ENCODE measurements at places on chromosomes 1 and 21. TPM values are rescaled to one million over a fixed set of nuclear protein-coding genes. Genes with fewer than 3 reads are reported as not detected.

GRCh38 chr21:45558044-45558721 lies 15.9 kb upstream of the SLC19A1 start:
- DNase-seq: peak; percentile 36

- peak; percentile 62 for DNase-seq
These were observed at the start of gene ZBTB8A for GRCh38 chr1:32538887-32539583. Gene ZBTB8A (plus strand): TSS chr1:32539427. CDS start chr1:32592932, 53,505 bp downstream.

DNA sequence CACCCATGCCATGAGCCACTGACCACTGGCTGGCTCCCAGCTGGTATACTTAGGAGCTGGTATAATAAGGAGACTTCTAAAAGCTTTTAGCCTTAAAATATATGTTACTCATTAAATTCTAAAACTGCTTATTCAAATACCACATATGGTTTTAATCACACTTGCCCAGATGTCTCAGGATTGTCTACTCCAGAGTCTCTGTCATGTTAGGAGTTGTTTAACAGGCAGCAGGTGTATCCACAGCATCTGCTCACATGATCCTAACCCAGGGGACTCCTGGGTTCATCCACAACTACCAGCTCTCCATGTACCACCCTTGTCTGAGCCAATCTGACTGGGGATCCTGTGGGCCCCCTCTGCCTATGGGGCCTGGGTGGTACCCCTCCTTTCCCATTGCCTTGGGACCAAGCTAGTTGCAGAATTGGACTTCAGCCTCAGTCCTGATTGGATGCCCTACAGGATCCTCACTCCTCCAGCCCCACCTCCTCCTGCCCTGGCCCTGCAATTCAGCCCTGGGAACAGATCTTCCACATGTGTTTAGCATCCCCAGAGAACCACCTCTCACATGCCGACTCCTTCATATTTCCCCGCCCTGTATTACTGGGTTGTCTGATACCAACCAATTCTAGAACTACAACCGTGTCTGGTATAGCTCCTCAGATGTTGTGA lies 61.3 kb downstream of the BCAR3 start:
- DNase-seq: no peak

DNA sequence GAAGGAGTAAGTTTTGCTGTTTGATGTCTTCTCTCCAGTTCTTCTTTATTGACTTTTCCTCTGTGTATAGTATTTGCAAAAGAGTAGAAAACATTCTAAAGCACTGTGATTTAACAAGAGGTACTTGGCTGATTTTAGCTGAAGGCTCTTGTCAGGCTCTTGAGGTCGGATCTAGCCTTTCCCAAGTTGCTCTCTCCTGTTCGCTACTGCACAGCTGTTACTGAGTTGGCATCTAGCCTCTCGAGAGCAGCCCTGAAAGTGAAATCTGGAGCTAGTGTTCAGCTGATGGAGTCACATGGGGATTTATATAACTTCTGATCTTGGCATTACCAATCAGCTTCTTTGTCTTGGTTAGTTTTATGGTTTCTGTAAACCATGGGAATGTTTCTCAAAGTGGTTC lies 193.1 kb downstream of the RYR2 start:
- peak; percentile 48 for DNase-seq

- DNase-seq: no peak
These were observed 256.4 kb downstream of the HMCN1 start for GRCh38 chr1:185990565-185990964.

DNA sequence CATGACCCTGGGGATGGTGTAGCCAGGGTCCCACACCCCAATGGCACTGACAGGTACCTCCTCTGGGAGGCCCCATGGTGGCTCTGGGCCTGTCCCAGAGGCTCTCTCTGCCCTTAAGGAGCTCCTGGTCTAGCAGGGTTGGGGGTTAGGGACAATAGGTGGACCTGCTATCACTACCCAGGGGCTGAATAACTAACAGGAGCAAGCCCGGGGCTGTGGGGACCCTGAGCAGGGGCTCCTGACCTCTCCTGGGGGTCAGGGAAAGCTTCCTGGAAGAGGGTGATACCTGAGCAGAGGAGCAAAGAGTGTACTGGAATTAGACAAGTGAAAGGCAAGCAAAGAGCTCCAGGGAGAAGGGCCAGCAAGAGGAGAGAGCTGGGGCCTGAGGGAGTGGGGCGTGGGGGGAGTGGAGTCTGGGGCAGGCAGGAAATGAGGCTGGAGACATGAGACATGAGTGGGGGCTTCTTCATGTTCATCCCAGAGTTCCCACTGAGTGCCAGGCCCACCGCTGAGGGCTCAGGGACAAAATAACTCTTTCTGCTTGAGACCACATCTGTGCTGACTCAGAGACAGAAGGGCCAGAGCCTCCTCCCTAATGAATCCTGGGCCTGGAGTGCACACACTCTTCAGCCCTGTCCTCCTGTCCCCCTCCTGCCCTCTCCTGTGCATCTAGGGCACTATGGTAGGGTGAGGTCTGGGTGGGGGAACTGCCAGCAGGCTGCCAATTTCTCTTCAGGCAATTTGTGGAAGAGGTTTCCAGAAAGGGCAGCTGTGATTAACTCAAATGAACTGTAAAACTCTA lies 517.6 kb downstream of the PTPRU start:
- no peak for DNase-seq

DNA sequence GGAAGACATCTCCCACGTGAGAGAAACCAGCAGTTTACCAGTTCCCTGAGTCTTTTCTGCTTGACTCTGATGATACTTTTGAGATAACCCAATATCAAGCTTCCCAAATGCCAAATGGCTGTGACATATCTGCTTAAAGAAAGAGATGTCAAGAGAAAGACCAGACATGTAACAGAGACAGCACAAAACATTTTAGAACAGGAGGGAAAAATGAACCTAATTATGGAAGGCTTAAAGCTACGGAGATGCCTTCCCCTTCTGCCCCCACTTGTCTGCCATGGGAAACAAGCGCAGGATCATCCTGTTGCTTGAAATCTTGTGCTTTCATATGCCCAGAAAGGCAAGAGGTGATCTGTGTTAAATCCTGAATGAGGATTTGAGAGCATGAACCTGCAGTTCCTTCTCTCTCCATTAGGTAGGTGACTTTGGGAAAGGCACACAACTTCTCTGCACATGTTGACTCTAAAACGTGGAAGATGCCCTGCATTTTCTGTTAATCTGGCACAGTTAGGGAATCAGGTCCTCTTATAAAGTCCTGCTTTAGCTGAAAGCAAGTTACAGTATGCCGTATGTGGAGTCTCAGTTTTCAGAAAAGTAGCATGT lies 46.7 kb upstream of the MTR start:
- DNase-seq: no peak

DNA sequence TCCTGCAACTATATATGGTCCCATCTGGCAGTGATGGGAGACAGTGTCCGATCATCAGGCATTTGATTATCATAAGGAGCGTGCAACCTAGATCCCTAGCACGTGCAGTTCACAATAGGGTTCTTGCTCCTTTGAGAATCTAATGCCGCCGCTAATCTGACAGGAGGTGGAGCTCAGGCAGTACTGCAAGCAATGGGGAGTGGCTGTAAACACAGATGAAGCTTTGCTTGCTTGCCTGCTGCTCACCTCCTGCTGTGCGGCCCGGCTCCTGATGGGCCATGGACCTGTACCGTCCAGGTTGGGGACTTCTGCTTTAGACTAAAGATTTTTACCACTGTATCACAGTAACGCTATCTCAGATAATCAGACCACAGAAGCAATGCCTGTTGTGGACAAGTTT lies 63.8 kb downstream of the TGFB2 start:
- DNase-seq: no peak

DNA sequence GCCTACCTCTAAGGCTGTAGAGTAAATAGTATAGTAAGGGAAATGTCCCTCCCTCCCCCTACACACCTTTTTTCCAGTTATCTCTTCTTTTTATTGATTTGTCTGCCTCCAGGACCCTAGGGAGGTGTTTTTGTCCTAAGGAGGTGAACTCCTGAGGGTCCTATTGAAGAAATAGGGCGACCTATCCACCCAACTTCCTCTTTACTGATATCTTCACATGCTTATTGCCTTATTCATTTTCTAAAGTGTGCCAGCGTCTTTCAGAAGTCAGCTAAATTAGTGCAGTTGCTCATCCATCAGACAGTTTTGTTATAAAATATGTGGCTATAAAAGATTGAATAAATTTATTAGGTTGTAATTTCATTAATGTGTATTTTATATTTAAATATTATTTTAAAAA lies 5.9 kb downstream of the BACH1 start:
- DNase-seq: no peak

DNA sequence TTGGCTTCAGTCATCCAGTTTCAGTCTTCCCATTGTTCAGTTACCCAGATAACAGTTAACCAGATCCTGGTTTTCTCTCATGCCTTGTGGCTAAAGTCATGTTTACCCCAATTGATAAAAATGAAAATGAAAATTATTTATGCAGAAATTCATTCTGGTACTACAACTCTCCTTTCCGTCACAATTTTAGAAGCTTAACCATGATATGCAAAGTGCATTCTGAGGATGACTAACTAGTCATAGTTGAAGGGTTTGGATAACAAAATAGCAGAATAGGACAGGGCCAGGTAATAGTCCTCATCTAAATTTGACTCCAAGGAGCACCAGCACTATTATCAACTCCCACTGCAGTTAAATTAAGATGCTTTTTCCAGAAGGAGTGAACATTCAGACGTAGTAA lies 94.7 kb downstream of the NTMT2 start:
- DNase-seq: no peak

DNA sequence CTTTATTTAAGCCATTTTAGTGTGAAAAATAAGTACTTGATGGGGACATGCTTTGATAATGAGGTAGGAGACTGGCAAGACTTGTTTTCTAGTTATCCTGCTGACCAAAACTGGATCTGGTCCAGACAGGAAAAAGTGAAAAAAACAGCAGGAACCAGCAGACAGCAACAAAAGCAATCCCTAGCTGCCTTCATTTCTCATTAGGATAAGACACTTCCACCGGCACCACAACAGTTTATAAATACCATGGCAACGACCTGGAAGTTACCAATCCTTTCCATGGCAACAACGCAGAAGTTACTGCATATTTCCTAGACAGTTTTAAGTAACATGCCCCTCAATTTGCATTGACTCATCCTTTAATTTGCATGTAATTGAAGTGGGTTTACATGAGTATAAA lies 993.8 kb upstream of the NCAM2 start:
- DNase-seq: no peak

DNA sequence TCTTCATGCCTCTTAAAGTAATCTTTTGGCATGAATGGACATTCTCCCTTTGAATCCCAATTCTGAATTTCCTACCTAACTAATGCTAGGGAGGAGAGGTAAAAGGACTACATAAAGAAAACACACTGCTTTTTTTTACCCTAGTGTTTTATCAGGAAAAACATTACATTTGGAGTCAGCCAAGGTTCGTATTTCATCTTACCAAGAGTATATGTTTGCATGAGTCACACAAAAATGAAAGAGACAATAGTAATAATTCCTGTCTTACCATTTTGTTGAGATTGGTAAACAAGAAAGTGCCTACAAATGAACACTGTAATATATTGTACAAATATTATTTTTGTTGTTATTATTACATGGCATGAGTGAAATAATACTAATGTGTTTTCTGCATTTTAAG lies 112.9 kb upstream of the WARS2 start:
- DNase-seq: no peak

- DNase-seq: no peak
These were observed 23.8 kb downstream of the AGT start for GRCh38 chr1:230690101-230690500.

DNA sequence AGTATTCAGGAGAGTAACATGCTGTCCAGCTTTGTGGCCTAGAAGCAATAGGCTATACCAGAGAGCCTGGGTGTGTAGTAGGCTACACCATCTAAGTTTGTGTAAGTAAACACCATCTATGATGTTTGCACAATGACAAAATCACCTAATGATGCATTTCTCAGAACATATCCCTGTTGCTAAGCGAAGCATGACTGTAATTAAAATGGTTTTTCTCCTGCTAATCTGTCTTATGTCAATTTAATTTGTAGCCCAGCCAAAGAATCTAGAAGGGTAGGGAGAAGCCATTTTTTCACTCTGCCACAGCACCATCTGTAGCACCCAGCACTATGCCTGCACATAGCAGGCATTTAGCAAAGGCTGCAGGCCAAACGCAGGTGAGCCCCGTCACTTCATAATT lies 2.0 kb upstream of the TTC24 start:
- DNase-seq: no peak

GRCh38 chr1:166869318-166870099 lies 6.6 kb downstream of the TADA1 start:
- DNase-seq: no peak

- DNase-seq: no peak
These were observed 107.0 kb downstream of the PLXNA2 start for GRCh38 chr1:208137193-208137592.

GRCh38 chr1:207463021-207463420 lies 8.9 kb downstream of the CR2 start:
- DNase-seq: no peak

DNA sequence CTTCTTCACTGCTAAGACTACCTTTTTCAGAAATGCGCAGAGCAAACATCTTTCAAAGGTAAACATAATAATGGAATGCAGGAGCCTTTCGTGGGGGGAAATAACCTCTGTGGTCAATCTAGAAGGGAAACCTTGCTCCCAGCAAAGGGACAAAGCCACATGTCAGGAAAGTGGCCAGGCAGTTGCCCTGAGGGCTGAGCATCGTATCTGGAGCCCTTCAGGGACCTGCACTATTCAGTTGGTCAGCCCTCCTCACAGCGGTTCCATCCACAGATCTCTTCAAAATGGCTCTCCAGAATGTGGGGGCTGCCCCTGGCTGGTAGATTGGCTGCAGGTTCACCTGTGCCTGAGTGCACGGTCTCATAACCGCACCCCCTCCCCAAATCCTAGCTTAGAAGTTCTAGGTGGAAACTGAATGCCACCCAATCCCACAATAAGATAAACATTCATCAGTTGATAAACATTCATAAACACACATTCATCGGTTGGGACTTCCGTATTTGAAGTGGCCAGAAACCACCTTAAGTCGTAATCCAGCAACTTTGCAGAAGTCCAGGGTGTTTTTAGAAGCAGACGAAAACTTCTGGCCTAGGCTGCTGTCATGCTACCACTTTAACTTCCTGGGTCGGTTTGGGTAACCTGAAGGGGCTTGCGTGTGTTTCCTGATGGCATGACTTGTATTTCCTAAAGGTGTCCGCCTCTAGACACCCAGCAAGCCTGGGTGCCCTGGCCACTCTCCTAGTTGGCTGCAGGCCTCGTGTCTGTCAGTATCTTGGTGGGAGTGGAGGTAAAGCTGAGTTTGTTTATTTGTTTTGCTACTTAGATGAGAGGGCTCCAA lies 50.5 kb downstream of the RASSF5 start:
- peak; percentile 64 for DNase-seq

GRCh38 chr1:157153746-157154145 lies 15.6 kb upstream of the ETV3 start:
- no peak for DNase-seq

The TTLL7 gene
- 20.3 TPM for total RNA-seq

The MPZ gene
- 4.0 TPM for total RNA-seq

The TAF5L gene
- total RNA-seq: 21.7 TPM

The EFCAB14 gene
- total RNA-seq: 116 TPM

The NCAM2 gene
- 8.8 TPM for total RNA-seq

The TCP10L gene
- total RNA-seq: 0.71 TPM

The PTPRU gene
- total RNA-seq: 35.1 TPM

The SRSF11 gene
- total RNA-seq: 143 TPM

The ANKRD65 gene
- 22.3 TPM for total RNA-seq

The RSPH1 gene
- 18.1 TPM for total RNA-seq
